ENCODE measurements at places on chromosomes 12 and 14.

- no peak for DNase-seq
Observed at GRCh38 chr12:69141074-69141473, 98.3 kb upstream of the CPSF6 start.

- DNase-seq, result no peak
Observed at GRCh38 chr12:104136577-104136976, 1.4 kb downstream of the NFYB start.

DNA sequence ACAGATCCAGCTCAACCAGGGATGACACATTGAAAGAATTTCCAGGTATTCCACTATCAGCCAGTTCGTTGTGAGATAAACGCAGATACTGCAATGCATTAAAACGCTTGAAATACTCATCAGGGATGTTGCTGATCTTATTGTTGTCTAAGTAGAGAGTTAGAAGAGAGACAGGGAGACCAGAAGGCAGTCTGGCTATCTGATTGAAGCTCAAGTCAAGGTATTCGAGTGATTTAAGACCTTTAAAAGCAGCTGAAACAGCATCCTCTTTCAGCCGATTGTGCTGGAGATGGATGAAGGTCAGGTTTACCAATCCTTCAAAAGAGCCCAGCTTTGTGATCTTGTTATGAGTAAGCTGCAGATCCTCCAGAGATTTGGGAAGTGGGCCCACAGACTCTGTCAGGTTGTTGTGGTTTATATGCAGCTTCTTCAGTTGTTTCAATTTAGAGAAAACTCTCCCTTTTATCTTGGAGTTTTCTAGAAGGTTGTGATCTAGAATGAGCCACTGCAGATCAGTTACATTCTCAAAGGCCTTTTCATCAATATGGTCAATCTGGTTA lies 3.0 kb downstream of the LUM start:
- DNase-seq, result no peak

DNA sequence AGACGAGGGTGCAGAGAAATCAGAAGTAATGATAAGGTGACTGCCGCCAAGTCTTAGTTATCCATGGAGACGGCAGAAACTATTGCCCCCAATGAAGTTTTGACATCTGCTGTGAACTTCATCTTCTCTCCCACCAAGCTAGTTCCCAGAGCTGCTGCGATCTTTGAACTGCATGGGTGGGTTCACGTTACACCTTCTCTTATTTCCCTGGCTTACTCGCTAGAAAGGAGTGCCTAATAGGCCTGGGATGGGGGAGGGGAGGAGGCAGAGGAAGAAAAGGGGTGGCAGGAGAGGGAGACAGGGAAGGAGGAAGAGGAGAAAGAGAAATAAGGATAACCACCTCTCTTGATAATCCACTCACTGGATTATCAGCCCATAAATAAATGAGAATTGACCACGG lies 157.1 kb downstream of the NTF3 start:
- DNase-seq, result no peak

DNA sequence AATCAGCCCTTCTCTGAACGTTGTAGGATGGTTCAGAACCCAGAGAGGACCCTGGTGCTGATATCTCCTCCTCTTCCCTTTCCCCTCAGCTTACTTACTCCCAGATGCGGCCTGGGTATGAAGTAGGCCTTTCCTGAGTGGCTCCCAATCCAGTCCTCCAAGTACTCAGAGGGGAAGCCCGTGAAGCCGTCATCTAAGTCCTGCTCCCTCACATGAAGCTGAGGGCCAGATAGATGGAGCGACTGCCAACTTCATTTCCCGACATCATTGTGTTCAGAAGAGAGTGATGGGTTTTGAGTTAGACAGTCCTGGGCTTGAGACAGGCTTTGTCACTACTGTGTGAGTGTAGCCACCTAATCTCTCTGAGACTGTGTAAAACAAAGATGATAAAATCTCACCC lies 2.7 kb downstream of the APOLD1 start:
- no peak for DNase-seq

- DNase-seq, result no peak
Observed at GRCh38 chr12:12665194-12665593, 30.8 kb downstream of the GPR19 start.

GRCh38 chr12:59768031-59768430 lies 172.2 kb downstream of the SLC16A7 start:
- DNase-seq, result no peak

DNA sequence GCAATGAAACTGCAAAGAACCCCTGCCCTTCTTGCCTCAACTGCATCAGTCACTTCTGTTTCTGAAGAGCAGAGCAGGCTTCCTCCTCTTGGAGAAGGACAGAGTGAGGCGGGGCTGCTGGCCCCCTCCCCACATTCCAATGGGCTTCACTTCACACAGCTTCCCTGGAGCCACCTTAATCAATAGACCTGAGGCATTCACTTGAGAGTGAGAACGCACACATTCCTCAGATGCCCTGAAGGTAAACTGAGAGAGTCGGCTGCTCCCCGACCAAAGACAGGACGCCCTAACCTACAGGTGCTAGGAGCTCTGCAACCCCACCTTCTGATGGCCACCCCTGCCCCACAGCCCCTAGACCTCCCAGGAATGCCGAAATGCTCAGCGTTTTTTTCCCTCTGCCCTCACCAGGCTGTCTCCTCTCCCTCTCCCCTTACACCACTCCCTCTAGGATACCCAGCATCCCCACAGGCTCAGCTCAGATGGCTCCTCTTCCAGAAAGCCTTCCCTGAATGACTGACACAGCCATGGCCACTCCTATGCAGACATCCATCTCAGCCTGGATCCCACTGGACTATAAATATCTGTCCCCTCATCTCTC lies 31.1 kb downstream of the SYNE3 start:
- no peak for DNase-seq

DNA sequence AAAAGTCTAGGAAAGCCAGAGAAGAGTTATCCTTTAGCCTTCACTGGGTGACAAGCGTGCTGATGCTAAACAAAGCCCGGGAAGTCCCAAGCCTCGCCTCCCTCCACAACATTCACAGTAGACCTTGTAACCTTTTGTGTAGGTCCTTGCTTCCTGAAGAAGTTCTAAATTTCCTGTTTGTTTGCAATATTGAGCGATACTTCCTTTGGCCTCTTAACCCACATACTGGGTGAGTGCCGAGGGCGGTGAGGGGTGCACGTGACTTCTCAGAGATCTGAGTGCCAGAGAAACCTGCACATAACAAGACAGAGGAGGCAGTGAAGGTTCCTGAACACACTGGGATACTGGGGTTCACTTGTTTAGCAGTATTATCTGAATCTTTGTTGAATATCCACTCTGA lies 134.3 kb downstream of the PLXNC1 start:
- no peak for DNase-seq

DNA sequence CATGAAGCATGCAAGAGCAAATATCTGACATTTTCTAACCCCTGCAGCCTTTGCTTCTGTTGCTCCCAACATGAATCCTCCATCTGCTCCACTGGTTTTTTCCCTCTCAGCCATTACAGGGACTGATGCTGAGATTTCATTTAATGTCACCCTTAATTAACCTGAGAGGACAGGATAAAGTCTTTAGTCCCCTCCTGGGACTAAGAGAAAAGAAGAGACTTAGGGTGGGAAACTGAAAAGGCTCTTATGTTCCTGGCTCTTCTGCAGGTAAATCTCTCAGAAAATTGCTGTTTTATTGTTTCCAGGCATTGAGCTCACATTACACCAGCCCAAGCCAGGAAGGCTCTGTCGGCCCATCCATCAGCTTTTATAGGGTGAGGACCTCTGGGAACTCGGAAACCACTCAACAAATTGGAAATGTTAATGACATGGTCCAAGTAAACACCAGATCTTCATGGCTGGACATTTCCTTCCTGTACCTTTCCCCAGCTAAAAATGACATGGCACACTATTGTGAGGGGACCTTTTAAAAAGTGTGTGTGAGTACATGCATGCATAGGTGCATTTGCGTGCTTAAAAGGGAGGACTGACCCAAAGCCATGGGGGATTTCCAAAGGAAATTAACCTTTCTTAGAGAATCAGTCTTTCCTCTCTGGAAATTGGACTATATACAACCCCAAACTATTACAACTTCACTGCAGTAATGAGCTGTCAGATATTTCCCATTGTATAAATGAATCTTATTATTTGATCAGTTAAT lies 408.1 kb upstream of the TMTC1 start:
- no peak for DNase-seq

DNA sequence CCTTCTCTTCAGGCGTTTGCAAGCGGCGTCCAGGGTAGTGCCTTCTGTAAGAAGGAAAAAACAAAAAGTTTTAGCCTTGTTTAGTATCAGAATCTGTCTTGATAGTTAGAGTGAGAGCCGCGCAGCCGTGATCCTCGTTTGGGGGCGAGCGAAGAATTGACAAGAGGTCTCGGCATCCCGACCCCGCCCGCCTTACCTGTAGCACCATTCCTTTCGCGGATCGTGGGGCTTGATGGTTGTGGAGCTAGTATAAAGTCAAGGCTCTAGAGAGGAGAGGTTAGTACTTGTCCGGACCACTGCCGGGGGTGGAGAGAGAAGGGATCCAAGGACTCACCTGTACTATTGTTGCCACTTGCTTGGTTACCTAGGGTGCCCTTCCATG lies 494 bp downstream of the TMTC3 start:
- no peak for DNase-seq

GRCh38 chr14:96956464-96957239 lies 159.5 kb downstream of the VRK1 start:
- DNase-seq, result no peak

- DNase-seq, result no peak
Observed at GRCh38 chr12:45186762-45187161, 29.1 kb upstream of the ANO6 start.

DNA sequence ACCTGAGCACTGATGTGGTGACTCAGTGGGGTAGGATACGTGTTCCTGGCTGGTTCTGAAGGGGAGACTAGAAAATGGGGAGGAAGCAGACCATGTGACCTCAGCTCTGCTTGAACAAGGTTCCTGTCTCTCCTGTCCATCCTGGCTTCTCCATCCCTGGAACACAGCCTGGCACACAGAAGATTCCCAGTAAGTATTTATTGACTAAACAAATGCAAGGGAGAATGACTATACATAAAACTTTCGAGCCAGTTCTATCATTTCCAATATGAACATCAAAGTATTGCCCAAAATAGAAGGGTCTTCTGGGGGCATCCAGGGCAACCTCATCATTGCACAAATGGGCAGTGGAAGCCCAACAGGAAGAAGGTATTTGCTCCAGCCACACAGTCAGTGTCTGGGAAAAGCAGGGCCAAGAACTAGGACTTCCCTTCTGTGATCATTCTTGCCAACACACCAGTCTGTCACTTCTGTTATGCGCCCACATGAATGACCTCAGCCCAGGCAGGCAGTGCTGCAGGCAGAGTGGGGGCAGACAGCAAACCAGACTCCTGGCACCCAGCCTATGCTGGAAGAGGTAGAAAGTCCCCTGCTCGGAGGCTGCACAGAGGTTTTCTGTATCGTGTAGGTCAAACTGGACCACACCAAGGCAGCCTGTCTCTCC lies 5.6 kb upstream of the SERPINA9 start:
- peak; percentile 46 for DNase-seq

DNA sequence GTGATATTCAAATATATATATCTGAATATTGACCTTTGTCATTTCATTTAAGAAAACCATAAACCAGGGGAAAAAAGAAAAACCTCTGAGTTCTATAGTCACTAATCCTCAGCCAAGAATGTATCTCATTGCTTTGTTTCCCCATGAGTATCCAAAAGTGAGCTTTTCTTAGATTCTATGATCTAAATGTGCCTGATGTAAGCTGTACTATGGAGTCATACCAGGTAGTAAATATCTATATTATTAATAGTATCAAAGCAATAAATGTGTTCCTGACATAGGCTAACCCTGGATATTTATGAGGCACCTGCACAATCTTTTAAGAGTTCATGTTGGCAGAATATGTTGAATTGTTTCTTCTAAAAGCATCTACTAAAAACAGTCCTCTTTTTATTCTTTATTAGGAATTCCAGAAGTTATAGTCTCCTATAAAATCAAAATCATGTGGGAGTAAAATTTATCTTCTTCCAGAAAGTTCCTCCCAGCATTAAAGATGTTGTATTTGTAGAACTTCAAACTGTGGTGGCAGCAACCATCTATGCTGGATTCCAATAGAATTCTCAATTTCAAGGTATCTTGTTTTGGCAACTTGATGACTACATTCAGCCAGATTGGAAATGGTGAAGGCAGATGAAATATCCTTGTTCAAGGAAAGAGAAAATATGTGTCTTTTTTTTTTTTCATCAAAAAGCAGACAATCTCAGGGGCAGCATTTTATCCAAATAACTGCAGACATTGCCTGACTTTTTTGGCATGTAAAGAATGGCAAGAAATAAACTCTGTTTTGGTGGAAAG lies 139.7 kb upstream of the RASSF8 start:
- no peak for DNase-seq

- DNase-seq, result no peak
Observed at GRCh38 chr14:31252865-31253264, 45.3 kb upstream of the HECTD1 start.

GRCh38 chr14:74290415-74290814 lies 12.3 kb downstream of the ABCD4 start:
- no peak for DNase-seq

DNA sequence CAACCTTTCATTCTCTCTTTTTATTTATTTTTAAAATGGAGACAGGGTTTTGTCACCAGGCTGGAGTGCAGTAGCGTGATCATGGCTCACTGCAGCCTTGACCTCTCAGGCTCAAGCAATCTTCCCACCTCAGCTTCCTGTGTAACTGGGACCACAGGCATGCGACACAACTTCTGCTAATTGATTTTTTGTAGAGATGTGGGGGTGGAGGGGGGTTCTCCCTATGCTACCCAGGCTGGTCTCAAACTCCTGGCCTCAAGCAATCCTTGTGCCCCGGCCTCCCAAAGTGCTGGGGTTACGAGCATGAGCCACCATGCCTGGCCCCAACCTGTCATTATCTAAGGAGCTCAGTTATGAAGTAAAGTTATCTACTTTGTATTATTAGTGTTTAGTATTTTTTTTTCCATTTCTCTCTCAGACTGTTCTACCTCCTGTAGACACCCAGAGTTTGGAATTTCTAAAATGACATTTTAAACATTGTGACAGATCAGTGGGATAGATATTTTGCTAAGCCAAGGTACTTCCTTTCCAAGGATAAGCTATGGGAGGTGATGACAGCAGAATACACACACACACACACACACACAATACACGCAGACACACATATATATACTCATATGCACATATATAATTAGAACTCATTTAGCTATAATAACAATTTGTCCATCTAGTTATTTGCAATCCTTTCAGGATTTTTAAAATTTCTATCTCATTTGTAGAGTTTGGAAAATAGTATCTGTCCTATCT lies 2.1 kb upstream of the USP44 start:
- no peak for DNase-seq

- DNase-seq, result no peak
Observed at GRCh38 chr12:104623883-104624282, 167.1 kb downstream of the CHST11 start.

GRCh38 chr12:54015018-54015931 lies 6.5 kb downstream of the HOXC8 start:
- no peak for DNase-seq

- DNase-seq, result no peak
Observed at GRCh38 chr12:8054816-8055215, 11.3 kb downstream of the C3AR1 start.
